ENCODE measurements at places on chromosomes 3 and 15.

DNA sequence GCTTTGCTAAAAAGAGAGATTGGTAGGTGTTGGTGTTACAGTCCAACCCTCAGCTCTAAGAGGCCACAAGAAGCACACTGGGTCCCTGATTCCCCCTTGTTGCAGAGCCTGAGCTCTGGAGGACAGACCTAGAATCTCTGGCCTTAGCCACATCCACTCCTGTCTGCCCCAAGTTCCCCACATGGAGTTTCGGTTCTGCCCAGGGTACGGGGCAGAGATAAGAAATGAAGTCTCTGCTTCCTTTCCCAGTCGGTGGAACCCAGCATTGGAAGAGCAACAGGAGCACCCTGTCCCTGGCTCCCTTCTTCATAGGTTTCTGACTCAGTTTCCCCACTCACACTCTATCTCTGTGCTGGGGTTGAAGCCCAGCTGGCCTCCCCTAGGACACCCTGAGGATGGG lies 13.2 kb downstream of the PRR23E start:
- DNase-seq: no peak

GRCh38 chr3:178474526-178474925 lies 61.7 kb upstream of the KCNMB2 start:
- no peak for DNase-seq

GRCh38 chr3:187742351-187743171 lies 2.7 kb downstream of the BCL6 start:
- DNase-seq: no peak

DNA sequence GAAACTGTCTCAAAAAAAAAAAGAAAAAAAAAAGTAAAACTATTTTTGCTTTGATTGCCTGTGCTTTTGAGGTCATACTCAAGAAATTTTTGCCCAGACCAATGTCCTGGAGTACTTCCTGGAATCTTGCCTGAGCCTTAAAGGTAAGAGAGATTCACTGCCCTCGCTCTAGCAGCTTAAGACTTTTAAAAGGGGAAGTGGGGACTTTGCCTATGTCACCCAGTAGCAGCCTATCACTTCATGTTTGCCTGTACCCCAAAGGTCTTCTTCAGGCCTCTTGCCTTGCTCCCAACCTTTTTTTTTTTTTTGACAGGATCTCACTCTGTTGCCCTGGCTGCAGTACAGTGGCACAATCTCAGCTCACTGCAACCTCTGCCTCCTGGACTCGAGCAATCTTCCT lies 18.9 kb upstream of the GOLGB1 start:
- DNase-seq: no peak

- DNase-seq: no peak
Measured at GRCh38 chr3:177499779-177500423, 302.6 kb upstream of the TBL1XR1 start.

DNA sequence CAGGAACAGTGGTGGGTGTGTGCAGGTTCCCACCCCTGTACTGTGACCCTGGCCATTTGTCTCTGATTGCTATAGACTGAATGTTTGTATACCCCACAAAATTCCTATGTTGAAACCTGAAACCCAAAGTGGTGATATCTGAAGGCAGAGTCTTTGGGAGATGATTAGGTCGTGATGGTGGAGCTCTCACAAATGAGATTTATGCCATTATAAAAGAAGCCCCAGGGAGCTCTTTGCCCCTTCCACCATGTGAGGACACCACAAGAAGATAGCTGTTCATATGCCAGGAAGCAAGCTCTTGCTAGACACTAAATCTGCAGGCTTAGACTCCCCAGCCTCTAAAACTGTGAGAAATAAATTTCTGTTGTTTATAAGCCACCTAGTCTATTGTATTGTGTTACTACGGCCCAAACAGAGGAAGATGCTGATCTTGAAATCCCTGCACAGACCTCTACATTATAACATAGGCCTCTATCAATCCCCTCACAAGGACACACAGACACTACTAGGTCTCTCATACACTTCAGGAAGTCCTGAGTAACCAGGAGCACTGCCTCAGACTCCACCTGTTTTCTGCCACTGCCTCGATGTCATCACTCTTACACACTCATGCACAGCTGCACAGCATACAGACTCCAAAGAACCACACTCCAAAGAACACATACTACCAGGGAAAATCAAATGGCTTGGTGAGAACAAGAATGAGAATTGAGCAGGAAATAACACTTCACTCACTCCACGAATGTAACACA lies 14.7 kb downstream of the IGSF11 start:
- DNase-seq: no peak

- DNase-seq: no peak
Measured at GRCh38 chr3:128559486-128560225, 66.7 kb upstream of the GATA2 start.

- DNase-seq: no peak
Measured at GRCh38 chr3:84692261-84692660, 266.5 kb upstream of the CADM2 start.

- DNase-seq: no peak
Measured at GRCh38 chr15:82300883-82301282, 38.3 kb downstream of the SAXO2 start.

- peak; percentile 87 for DNase-seq
Measured at GRCh38 chr3:196317687-196318467, at the start of gene DYNLT2B. Gene DYNLT2B, minus strand, starts transcription at chr3:196318240. Its CDS starts 88 bp downstream, at chr3:196318152.

GRCh38 chr15:28861031-28861534 lies 12.6 kb upstream of the GOLGA6L7 start:
- DNase-seq: no peak

GRCh38 chr3:12957339-12957738 lies 115.9 kb downstream of the IQSEC1 start:
- DNase-seq: no peak

DNA sequence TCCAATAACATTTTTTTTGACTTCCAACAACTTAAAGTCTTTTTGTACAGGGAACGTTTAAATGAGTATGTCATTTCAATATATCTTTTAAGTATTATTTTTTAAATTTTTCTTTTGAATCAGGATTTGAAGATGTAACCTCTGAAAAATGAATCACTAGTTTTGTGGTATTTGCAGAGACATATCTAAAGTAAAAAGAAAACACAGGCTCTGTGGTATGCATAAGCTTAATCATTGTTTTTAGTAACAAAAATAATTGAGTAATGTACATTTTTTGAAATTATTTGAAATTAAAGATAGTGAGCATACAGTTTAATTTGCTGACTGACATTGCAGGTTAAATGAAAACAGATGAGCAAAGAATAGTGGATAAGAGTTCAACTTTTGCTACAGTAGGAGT lies 531.3 kb downstream of the ROBO1 start:
- DNase-seq: no peak

- DNase-seq: no peak
Measured at GRCh38 chr3:89954137-89954536, 846.7 kb downstream of the EPHA3 start.

DNA sequence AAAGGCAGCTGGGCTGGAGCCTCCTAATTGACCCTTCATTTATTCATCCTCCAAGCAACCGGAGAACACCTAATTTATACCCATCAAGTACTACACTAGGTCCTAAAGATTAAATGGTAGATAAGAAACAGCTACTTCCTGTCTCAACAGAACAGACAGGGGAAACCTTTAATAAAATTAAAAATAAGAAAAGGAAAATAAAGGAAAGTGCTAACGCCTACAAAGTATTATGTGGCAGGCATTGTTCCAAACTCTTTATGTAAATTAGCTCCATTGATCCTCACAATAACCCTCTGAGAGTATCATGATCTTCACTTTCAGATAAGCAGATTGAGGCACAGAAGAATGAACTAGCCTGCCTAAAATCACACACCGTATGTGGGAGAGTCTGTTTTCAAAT lies 139.5 kb downstream of the CNTN6 start:
- no peak for DNase-seq

DNA sequence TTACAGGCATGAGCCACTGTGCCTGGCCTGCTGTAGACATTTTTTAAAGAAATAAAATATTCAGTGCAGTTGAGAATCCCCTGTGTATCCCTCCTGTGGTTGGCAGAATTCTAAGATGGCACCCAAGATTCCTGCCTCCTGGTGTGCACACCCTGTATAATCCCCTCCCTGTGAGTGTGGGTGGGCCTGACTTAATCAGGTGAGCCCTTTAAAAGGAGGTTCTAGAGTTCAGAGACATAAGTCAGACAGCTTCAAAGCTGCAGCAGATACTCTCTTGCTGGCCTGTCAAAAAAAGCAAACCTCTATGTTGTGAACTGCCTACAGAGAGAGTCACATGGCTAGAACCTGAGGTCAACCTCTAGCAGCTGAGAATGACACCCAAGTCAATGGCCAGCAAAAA lies 7.0 kb upstream of the VIPR1 start:
- no peak for DNase-seq

DNA sequence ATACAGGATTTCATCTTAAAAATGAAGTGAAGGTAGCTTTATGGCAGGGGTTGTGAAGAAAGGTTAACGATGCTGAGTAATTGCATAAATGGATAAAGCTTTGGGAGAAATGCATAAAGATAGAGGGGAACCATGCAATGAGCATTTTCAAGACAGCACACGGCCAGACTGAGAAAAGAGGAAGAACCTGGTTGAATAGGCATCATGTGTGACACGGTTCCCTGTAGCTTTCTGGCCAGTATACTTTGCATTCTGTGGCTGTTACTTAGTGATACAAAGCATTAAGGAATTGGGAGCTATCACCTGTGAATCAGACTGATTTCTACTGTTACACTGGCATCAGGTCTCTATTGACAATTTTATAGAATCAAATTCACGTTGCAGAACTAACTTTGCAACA lies 33.3 kb downstream of the NR2C2 start:
- DNase-seq: no peak
